ENCODE measurements at places on chromosomes 1 and 21. TPM values are rescaled to one million over a fixed set of nuclear protein-coding genes. Genes with fewer than 3 reads are reported as not detected.
A peak's percentile ranks its signal among the peaks of the same experiment; 100 is the strongest.

GRCh38 chr1:26538480-26539412 is 9.2 kb downstream of the RPS6KA1 start:
- DNase-seq: peak; percentile 75

DNA sequence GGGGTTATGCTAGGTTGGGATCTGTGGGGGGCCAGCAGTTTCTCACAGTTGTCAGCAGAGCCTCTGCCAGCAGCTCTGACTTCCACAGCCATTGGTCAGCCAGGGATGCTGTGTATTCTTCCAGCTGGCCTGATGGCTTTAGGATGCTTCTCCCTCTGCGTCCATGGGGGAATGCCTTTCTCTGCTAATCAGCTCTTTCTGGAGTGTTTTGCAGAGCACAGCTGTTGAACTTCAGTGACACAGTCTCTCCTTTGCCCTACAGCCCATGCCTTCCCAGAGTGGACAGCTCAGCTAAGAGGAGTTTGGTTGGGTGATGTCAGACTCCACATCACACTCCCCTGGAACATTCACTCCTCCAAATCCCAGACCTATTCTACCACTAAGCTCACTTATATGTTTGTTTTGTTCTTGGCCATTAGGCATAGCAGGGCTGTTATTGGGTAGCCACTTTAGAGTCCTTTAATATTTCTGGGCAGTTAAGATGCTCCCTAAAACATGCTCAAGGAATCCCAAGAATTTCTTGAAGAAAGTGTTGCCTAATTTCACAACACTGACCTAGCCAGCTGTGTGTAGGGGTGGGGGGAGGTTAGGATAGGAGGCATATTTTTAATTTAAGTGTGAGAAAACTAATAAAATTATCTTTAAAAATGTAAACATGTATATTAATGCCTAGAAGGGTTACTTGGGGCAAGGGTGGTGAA is 75.3 kb upstream of the KIAA0040 start:
- no peak for DNase-seq

DNA sequence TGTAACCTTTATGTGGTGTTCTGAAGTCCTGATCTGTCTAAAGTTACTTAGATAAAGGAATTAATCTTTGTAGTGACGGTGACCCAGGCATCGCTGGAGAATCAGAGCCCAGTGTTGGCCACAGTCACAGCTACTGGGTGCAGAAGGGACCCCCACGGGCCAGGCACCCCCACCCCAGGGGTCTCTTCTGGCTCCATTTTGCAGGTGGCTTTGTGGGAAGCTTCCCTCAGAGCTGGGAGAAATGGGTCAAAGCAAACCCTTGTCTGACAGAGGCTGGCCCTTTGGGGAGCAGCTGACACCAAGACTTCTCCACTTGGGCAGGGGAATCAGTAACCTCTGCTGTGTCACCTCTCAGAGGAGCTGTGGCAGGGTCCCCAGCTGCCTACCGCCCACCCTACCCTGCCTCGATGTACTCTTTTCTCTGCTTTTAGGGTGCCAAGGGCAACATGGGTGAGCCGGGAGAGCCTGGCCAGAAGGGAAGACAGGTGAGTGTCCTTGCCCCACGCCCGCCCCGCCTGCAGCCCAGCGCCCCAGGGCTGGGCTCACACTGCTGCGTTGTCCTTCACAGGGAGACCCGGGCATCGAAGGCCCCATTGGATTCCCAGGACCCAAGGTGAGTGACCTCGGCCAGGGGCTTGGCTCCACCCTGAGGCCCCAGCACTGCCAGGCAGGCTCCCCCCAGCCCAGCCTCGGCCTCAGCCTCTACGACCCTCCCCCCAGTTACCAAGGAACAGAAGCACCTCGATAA is 17.7 kb downstream of the COL6A2 start:
- no peak for DNase-seq

DNA sequence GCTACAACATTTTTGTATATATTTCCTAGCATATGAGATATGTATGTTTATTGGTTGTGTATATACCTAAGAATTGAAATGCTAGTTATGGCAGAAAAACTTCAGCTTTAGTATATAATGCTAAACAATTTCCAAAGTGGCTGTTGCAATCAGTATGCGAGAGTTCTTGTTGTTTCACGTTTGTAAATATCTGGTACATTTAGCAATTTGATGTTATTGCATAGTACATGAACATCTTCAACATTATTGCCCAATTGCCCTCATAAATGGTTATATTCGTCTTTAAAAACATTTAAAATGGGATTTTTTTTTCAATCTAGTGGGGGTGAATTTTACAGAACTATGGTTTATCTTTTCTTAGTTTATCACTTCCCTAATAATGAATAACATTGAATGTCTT is 86.2 kb upstream of the HP1BP3 start:
- no peak for DNase-seq

DNA sequence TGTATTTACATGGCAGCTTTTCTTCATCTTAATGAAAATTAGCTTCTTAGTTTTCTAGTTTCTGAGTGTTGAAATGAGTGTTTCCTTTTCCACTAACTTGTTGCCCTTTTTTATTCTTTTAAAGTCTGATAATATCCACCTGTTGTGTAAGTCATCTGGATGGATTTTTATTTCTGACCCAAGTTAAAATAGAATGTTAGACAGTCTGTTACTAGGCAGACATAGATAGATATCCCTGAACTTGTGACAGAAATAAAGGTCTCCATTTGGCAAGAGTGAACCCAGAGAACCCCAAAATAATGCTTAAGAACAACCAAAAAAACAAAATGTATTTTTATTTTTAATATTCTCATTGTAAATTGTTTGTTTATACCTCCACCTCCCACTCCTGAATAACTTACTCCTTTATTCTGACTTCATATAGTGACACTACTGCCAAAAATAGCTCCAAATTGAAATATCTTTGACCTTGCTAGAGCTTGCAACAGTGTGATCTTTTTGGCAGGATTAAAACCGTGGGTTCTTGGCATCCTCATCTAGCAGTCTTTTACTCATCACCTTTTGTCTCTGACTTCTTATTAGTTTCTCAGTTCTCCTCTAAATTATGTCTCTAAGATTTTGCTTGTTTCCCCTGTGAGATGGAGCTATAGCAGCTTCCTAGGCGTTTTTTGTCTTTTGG is 26.9 kb upstream of the SH3D21 start:
- DNase-seq: no peak

DNA sequence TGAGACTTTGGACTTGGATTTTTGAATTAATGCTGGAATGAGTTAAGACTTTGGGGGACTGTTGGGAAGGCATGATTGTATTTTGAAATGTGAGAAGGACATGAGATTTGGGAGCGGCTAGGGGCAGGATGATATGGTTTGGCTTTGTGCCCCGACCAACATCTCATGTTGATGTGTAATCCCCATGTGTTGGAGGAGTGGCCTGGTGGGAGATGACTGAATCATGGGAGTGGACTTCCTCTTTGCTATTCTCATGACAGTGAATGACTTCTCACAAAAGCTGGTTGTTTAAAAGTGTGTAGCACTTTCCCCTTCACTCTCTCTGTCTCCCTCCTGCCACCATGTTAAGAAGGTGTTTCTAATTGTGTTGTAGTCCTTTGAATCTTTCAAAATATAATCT is 9.3 kb upstream of the PHGDH start:
- DNase-seq: no peak

DNA sequence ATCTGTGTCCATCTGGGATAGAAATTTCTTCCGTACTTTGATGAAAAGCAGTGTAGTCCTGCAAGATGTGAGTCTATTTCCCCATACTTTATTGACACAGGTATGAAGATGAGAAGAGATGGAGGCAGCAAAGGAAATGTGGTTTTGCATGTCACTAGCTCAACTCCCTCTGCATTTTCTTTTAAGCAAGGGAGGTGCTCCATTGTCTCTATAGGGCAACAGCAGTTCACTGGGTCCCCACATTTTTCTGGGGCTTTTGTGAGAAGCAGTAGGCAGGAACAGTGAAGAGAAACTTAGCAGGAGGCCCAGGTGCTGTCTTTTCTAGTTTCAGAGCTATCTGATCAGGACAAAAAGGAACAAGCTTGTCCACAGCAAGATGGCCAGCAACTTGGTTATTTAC is 37.1 kb downstream of the C21orf91 start:
- peak; percentile 30 for DNase-seq

- DNase-seq: no peak
These were observed 19.1 kb downstream of the ZCCHC17 start for GRCh38 chr1:31315902-31316301.

DNA sequence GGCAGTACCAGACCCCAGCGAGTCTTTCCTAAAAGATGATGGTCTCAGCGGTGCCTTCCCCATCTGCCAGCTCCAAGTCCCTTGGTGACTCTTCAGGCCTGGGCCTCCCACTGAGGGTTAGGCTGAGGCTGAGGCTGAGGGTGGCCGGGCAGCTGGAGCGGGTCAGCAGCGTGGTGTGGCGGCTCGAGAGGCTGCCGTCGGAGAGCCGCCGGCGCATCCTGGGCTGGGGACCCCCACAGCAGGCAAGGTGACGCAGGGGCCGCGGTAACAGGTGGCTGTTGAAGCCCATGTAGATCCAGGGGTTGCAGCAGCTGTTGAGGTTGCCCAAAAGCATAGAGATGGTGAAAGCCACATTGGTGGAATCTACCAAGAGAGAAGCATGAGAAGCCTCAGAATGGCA is 7.0 kb downstream of the AVPR1B start:
- no peak for DNase-seq

- no peak for DNase-seq
These were observed 14.7 kb upstream of the AHCYL1 start for GRCh38 chr1:109969907-109970306.

- DNase-seq: no peak
These were observed 10.2 kb upstream of the AHDC1 start for GRCh38 chr1:27614043-27614624.

- DNase-seq: no peak
These were observed 27.2 kb downstream of the SYT6 start for GRCh38 chr1:114126261-114127095.

Gene RIMS3
- total RNA-seq: 106 TPM

- DNase-seq: no peak
These were observed 31.2 kb upstream of the LAPTM5 start for GRCh38 chr1:30788580-30789387.

DNA sequence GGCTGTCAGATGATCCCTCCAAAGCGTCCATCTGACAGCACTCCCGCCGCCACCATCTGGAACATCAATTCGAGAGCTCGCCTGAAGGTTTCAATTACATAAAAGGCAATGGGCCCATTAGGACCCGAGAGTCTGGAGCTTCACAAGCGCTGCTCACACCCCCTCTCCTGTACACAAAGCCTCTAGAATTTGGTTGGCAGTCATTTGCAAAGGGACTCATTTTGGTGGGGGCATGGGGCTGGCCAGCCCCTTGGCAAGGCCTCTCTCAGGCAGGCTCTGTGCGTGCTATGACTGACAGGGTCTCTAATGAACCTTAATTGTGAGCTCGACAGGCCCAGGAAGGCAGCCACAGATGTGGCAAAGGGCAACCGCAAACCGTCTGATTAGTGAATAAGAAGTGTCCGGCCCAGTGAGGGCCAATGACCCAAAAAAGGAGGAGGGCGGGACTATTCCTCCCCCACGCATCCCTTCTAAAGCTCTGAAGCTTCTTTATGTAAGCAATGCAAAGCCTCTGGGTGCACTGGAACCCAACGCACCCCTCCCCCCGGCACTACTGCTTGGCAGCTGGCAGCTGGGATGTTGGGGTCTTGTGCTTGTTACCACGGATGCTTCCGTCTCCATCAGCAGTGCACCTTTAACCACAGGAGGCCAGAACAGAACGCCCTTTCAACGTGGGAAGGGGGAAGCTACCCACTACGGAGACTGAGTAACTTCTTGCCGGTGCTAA is 79.4 kb downstream of the CAPZB start:
- no peak for DNase-seq

DNA sequence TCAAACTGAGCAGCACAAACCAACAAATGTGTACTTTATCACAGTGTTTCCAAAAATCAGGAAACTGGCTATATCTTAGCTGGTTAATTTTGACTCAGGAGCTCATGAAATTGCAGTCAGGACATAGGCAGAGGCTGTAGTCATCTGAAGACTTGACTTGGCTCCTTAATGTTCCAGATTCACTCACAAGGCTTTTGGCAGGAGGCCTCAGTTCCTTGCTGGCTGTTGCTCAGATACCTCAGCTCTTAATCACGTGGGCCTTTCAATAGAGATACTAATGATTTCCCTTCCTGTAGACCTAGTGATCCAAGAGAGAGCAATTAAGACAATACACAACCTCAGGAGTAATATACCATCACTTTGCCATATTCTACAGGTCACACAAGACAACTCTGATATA is 537.7 kb downstream of the BRINP3 start:
- DNase-seq: no peak

Gene FCRL3
- total RNA-seq: 1.1 TPM

Gene C1orf87
- total RNA-seq: not detected

DNA sequence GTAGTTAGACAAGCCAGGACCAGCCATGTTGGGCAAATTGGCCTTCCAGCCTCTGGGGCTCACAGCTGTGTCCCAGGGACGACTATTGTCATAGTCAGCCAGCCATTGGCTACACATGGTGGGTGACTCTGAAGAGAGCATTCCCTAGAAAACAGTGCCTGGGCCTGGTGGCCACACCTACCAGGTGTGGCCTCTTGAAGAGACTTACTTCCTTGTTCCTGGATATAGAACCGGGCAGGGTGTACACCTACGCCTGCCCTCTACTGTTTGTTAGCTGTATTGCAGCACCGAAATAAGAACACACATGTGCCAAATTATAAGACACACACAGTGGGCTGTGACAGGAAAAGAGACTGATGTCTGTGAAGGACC is 134.6 kb upstream of the ARHGEF16 start:
- peak; percentile 70 for DNase-seq

- DNase-seq: peak; percentile 16
These were observed 450 bp downstream of the S100A10 start for GRCh38 chr1:151993084-151993733.

DNA sequence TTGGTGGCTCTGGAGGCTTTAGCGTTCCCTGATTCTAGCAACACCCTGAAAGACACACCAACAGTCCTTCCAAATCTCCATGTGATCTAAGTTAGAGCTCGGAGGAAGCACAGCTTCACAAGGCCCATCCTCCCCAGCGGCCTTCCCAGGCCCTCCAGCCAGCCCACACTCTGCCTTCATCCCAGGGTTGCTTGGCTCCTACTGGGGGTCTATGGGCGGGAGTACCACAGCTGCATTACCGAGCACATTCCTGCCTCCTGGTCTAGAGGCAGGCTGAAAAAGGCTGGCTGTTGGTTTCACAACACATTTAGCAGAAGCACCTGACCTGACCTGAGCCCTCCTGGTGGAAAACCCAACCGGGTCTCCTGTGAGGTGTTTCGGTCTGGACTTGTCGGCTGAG is 54.7 kb upstream of the TRIM67 start:
- no peak for DNase-seq
